ENCODE measurements at places on chromosomes 11 and 22. TPM values are rescaled to one million over a fixed set of nuclear protein-coding genes. Genes with fewer than 3 reads are reported as not detected.

- H3K36me3 ChIP-seq = no peaks in the 10 kb centered on the region
- H3K4me3 ChIP-seq = no peak overlapping the region
- H3K27me3 ChIP-seq = no peaks in the 10 kb centered on the region
Observed at GRCh38 chr11:38593649-38594048, 1995.6 kb upstream of the RAG2 start.

- DNase-seq = no peak
- no peak overlapping the region for H3K4me3 ChIP-seq
- peaks cover 10% of the 10 kb centered on the region for H3K4me1 ChIP-seq
- no peak overlapping the region for H3K27ac ChIP-seq
- no peaks in the 10 kb centered on the region for H3K27me3 ChIP-seq
- no peaks in the 10 kb centered on the region for H3K36me3 ChIP-seq
Observed at GRCh38 chr22:19957445-19957844, 15.8 kb upstream of the TXNRD2 start.

The TSPAN32 gene
- not detected for total RNA-seq

The OMP gene
- not detected for total RNA-seq

- H3K27me3 ChIP-seq = no peaks in the 10 kb centered on the region
- H3K4me1 ChIP-seq = peaks cover 11% of the 10 kb centered on the region
- DNase-seq = no peak
- no peak overlapping the region for H3K4me3 ChIP-seq
Observed at GRCh38 chr11:60918251-60918938, 4.4 kb downstream of the TMEM109 start.

The ENTHD1 gene
- total RNA-seq = not detected

- DNase-seq = no peak
- no peaks in the 10 kb centered on the region for H3K4me1 ChIP-seq
- peaks cover 9% of the 10 kb centered on the region for H3K27me3 ChIP-seq
- no peak overlapping the region for H3K4me3 ChIP-seq
- H3K27ac ChIP-seq = no peak overlapping the region
Observed at GRCh38 chr11:41458641-41459040, 811 bp downstream of the LRRC4C start.

DNA sequence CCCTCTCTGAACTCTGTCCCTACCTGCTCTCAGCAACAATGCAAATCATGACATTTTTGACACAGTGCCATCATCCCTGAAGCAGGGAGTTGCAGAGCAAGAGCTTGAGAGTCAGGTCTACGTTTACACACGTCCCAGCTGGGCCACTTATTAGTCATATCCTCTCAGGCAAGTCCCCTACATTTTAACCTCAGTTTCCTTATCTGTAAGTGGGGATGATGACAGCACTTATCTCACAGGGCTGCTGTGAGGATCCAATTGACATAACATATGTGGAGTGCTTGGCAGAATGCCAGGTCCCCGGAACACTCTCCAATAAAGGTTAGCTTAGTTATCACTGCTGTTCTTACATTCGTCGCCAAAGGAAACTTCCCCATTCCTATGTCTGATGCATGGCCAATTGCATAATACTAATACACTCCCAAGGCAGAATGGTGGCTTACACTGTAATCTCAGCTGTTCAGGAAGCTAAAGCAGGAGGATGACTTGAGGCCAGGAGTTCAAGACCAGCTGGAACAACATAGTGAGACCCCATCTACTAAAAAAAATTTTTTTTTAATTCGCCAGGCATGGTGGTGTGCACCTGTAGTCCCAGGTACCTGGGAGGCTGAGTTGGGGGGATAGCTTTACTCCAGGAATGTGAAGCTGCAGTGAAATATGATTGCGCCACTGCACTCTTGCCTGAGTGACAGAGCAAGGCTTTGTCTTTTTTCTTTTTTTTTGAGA lies 16.6 kb downstream of the ASCC2 start:
- H3K4me3 ChIP-seq = no peak overlapping the region
- H3K4me1 ChIP-seq = no peaks in the 10 kb centered on the region
- H3K36me3 ChIP-seq = no peaks in the 10 kb centered on the region
- no peak for DNase-seq
- no peaks in the 10 kb centered on the region for H3K27me3 ChIP-seq

GRCh38 chr11:122666743-122667142 lies 11.2 kb downstream of the UBASH3B start:
- H3K27me3 ChIP-seq = no peaks in the 10 kb centered on the region
- H3K4me3 ChIP-seq = no peak overlapping the region
- no peak for DNase-seq
- H3K36me3 ChIP-seq = no peaks in the 10 kb centered on the region
- H3K27ac ChIP-seq = no peak overlapping the region

DNA sequence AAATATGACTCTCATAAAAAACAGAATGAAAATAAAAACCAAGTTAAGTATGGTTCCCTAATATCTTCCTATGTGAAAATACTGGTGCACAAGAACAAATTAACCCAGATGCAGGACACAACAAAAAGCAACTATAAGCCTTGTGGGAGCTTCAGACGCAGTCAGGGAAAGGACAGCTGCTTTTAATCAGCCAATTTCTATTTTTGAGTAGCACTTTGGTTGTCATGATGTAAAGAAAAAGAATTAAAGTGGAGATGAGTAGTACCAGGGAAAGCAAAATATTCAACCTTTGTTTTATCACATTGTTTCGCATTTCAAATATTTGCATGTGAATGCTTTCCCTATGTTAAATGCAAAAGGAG lies 339.9 kb downstream of the SOX6 start:
- DNase-seq = no peak
- no peak overlapping the region for H3K4me3 ChIP-seq
- H3K36me3 ChIP-seq = no peaks in the 10 kb centered on the region
- no peak overlapping the region for H3K27ac ChIP-seq

GRCh38 chr11:17244046-17244445 lies 32.5 kb upstream of the NUCB2 start:
- no peak overlapping the region for H3K4me3 ChIP-seq
- H3K27me3 ChIP-seq = no peaks in the 10 kb centered on the region
- no peak overlapping the region for H3K27ac ChIP-seq
- DNase-seq = no peak
- no peaks in the 10 kb centered on the region for H3K36me3 ChIP-seq

GRCh38 chr11:54558919-54559318 lies 44.9 kb downstream of the OR4C46 start:
- no peak for DNase-seq
- H3K27ac ChIP-seq = no peak overlapping the region
- H3K27me3 ChIP-seq = no peaks in the 10 kb centered on the region
- H3K36me3 ChIP-seq = no peaks in the 10 kb centered on the region
- no peak overlapping the region for H3K4me3 ChIP-seq

GRCh38 chr11:96105197-96105895 lies 181.4 kb upstream of the MTMR2 start:
- H3K4me3 ChIP-seq = no peak overlapping the region
- H3K27ac ChIP-seq = no peak overlapping the region
- H3K4me1 ChIP-seq = no peaks in the 10 kb centered on the region
- DNase-seq = no peak

DNA sequence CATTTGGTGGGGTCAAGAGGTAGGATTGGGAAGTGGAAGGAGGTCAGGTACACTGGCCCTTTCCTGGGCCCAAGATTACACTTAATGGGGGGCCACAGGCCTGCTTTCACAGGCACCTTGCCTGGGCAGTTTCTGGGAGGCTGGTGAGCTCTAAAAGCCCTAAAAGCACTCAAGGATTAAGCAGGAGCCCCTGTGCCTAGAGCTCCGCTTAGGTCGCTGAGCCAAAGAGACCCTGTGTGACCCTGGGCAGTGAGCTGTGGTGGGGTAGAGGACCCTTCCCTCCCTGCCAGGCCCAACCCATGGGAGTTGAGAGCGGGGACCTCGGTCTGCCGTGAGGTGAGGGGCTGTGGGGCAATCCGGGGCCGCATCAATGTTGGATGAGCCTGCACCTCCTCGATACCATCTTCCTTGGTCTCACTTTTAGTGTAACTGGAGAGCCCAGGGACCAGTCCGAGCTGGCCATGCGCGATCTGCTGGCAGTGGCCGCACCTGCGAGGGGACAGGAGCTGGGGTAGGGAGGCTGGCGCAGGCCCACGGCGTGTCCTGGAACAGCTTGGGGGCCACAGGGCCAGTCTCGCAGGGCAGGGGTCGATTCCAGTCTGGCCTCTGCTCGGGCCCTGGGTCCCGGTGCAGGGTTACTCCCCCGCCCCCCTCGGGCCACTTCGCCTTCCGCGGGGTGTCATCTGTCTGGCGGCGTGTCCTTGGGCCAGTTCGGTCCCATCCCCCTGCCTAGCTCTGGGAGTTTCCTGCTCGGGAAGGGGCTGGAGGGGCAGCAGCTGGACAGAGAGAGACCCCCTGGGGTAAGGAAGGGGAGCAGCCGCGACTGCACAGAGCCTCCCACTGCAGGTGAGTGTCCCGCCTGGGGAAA lies 44.3 kb downstream of the EIF3F start:
- no peaks in the 10 kb centered on the region for H3K4me1 ChIP-seq
- no peak overlapping the region for H3K27ac ChIP-seq
- DNase-seq = no peak
- no peaks in the 10 kb centered on the region for H3K27me3 ChIP-seq
- H3K4me3 ChIP-seq = no peak overlapping the region

DNA sequence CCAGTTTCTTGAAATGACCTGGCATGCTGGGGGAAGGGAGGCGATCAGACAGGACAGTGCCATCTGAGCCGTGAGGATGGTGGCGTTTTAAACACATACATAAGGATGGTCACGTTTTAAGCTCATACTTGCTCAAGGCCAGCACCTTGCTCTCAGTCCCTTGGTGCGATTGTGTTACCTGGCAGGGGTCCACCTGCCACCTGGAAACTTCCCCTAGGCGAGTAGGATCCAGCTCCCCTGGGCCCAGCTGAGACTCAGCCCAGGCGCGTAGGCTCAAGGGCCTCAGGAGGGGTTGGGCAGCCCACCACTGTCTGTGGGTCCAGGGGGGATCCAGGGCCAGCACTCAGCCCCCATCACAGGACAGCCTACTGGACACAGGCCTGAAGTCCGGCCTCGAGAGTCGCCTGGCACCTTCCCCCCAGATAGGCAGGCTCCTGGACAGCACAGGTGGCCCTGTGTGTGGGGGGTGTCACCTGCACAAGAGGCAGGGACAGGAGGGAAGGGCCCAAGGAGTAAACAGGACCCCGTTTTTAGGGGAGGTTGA lies 185.8 kb downstream of the BRD1 start:
- H3K27ac ChIP-seq = no peak overlapping the region
- no peaks in the 10 kb centered on the region for H3K36me3 ChIP-seq
- DNase-seq = no peak
- no peaks in the 10 kb centered on the region for H3K4me1 ChIP-seq
- no peaks in the 10 kb centered on the region for H3K27me3 ChIP-seq

DNA sequence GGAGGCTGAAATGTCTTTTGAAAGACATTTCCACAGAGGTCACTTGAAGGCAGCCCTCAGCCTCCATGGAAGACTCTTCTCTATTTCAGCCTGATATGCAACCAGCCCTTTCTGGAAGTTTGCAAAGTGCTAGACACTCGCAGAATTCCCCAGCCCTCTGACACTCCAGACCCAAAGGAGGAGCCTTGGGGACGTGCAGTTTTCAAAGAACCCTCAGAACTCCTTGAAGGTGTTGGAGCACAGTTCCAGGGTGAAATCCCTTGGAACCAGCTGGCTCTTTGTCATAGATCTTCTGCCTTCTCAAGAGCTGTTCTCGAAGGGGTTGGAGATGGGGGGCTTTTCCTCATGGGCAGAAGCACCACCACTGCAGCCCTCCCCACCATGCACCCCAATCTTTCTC lies 19.6 kb downstream of the SPATA19 start:
- H3K27me3 ChIP-seq = no peaks in the 10 kb centered on the region
- no peak overlapping the region for H3K4me3 ChIP-seq
- H3K4me1 ChIP-seq = no peaks in the 10 kb centered on the region
- no peaks in the 10 kb centered on the region for H3K36me3 ChIP-seq
- H3K27ac ChIP-seq = no peak overlapping the region

The OTUB1 gene
- total RNA-seq = 49.4 TPM

GRCh38 chr11:104965735-104966134 lies 2.6 kb downstream of the CASP4 start:
- H3K27me3 ChIP-seq = no peaks in the 10 kb centered on the region
- no peaks in the 10 kb centered on the region for H3K36me3 ChIP-seq
- H3K4me1 ChIP-seq = no peaks in the 10 kb centered on the region
- DNase-seq = no peak
- H3K4me3 ChIP-seq = no peak overlapping the region
- H3K27ac ChIP-seq = no peak overlapping the region

The SLC43A3 gene
- total RNA-seq = 62.0 TPM

DNA sequence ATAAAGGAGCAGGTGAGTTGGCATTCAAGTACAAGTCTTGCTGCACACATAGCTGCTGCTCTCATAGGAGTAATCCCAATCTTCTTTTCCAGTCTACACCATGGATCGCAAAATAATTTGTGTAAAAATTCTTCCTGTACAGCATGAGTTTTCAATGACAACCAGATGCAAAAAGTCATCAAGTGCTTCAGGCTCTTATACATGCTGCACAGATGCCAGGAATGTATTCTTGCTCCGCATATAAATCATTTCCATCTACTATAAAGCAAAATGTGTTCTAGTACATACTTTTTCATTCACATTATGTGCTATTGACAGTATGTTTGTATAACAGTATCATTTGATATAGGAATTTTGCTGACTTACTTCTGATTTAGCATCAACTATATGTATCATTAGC lies 35.4 kb downstream of the NXPE2 start:
- H3K27me3 ChIP-seq = no peaks in the 10 kb centered on the region
- H3K27ac ChIP-seq = no peak overlapping the region
- DNase-seq = no peak

GRCh38 chr11:69868006-69868810 lies 49.0 kb upstream of the FGF3 start:
- no peaks in the 10 kb centered on the region for H3K27me3 ChIP-seq
- no peaks in the 10 kb centered on the region for H3K36me3 ChIP-seq
- no peak for DNase-seq
- H3K4me1 ChIP-seq = no peaks in the 10 kb centered on the region
- H3K4me3 ChIP-seq = no peak overlapping the region
- no peak overlapping the region for H3K27ac ChIP-seq

DNA sequence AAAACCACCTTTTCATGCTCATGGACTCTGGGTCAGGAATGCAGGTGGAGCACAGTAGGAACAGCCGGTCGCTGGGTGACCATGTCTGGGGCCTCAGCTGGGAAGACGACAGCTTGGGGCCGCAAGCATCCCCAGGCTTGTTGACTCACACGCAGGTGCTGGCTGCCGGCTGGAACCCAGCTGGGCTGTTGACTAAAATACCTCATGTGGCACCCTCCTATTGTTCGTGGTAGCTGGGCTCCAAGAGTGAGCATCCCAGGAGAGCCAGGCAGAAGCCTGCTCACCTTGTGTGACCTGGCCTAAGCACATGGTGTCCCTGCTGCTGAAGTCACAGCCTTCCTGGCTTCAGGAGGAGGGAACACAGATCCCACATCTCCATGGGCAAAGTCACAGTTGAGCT lies 9.4 kb downstream of the DPP3 start:
- H3K4me3 ChIP-seq = no peak overlapping the region
- no peaks in the 10 kb centered on the region for H3K4me1 ChIP-seq
- H3K36me3 ChIP-seq = no peaks in the 10 kb centered on the region
- no peak for DNase-seq

Data from uterus (tissue), 4 donors.